RPMI8226 (cell line): ENCODE measurements at places on chromosomes 16 and 17.
A peak's percentile ranks its signal among the peaks of the same experiment; 100 is the strongest.

DNA sequence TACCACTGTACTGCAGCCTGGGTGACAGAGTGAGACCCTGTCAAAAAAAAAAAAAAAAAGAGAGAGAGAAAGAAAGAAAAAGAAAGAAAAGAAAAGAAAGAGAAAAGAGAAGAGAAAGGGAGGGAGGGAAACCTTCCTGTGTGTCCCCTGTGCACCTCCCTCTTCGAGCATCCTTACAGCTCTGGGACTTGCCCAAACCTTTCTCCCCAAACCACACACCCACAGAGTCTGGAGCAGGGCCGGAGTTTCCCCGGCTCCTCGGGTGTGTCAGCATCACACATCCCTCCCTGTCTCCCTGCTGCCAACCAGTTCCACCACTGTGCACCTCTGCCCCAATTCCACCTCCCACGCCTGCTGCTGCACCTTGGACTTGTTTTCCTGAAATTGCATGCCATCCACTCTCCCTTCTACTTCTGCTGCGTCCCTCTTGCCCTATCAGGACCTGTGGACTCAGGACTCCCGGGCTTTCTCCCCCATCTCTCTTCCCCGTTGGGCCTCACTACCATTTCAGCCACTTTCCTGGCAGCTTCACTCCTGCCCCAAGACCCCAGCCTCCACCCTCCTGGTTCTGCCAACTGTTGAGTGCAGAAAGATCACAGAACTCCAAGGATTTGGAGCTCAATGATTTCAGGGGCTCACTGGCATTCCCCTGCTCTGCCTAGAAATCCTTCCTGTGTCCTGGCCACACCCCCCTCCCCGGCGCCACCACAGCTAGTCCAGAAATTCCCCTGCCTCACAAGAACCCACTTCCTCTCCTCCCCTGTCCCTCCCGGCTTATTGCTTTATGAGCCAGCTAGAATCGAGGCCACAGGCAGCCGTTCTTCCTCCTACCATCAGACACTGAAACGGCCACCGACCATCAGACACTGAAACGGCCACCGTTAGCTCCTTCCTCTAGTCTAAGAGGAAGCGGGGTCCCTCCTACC, 3.7 kb upstream of the CDK3 start:
- DNase-seq, result no peak

GRCh38 chr17:77572851-77573250, 385.7 kb upstream of the TNRC6C start:
- DNase-seq, result no peak

DNA sequence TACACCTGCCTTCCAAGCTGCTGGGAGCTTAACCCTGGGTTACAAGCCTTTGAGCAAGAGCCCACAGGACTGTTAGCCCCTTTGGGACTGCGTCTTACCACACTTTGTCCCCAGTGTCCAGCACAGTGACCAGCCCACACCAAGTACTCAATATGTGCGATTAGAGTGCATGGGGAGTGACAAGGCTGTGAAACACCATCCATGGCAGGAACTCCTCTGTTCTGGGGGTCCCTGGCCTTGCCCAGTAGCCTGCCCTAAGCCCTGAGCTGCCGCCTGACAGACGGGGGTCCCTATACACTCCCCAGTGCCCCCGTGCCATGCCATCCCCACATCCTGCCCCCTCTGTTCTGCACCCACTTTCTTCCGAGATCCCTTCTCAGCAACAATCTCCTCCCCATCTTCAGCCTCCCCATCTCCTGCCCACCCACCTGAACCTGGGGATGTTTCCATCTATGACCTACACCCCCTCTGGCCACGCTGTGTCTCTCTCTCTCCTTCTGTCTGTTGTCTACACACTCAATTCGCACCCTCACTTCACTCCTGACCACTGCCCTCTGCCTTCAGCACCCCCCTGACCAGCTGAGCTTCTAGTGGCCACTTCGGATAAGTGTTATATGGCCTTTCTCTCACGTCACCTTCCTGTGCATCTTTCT, 112.9 kb upstream of the SMURF2 start:
- DNase-seq, result no peak

DNA sequence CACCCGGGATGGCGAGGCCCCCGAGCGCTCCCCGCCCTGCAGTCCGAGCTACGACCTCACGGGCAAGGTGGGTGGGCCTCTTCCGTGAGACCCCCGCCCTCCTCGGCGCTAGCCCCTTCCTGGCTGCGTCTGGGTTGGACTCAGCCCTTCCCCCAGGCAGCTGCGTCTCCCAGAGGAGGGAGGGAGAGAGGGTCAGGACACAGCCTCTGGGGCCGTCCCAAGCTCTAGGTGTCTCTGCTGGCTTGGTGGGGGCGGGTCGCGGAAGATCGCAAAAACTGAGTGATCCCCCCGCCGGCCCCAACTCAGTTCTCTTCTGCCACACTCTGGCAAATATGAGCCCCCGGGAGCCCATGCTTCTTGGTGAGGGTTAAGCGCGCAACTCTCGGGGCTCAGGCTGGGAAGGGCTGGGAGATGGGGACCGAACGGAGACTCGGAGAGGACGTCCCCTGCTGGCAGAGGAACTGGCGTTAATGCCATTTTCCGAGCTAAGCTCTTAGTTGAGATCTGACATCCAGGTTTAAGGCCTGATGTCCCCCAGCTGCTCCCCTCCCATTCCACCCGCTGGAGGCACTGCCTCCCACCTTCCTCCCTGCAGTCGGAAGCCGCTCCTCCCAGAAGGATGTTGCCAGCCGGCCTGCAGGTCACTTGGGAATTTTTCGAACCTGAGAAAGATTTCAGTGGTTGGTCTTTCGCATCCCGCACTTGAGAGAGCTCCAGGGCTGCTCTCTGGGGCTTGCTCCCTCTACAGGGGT, 419 bp downstream of the RAB37 start:
- peak; percentile 63 for DNase-seq

GRCh38 chr16:11056993-11057649, 112.8 kb downstream of the CLEC16A start:
- no peak for DNase-seq

GRCh38 chr17:39461926-39462569, 762 bp downstream of the CDK12 start:
- no peak for DNase-seq

- DNase-seq, result no peak
These were observed 6.6 kb downstream of the CANT1 start for GRCh38 chr17:79002796-79003593.

DNA sequence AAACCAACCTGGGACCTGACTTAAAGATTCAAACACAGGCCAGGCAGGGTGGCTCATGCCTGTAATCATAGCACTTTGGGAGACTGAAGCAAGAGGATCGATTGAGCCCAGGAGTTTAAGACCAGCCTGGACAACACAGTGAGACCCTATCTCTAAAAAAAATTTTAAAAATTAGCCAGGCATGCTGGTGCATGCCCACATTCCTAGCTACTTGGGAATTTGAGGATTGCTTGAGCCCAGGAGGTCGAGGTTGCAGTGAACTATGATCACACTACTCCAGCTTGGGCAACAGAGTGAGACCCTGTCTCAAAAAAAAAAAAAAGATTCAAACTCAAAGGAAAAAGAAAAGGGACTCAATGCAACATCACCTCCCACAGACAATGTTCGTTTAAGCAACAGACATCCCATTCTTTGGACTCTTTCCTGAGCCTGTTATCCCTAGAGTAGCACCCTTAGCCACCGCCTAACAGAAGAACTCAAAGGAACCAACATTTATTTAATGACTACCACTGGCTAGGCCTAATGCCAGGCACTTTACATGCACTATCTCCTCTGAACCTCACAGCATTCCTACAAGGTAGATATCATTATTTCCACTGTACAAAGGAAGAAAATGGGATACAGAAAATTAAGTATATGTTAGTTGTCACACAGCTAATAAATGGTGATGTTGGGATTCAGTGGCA, 12.7 kb downstream of the MYO18A start:
- no peak for DNase-seq

DNA sequence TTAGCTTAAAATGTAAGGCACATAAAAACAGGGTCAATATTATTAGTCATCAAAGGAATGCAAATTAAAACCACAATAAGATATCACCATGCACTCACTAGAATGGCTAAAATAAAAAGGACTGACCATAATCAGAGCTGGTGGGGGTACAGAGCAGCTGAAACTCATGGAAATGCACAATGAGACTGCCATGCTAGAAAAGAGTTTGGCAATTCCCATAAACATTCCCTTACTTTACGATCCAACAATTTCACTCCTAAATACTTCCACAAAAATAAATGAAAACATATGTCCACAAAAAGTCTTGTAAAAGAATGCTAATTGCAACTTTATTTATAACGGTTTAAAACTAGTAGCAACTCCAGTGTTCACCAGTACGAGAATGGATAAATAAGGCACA, 36.1 kb upstream of the ERCC4 start:
- DNase-seq, result no peak

- DNase-seq, result no peak
These were observed 26.3 kb upstream of the GAS7 start for GRCh38 chr17:10224582-10225195.

DNA sequence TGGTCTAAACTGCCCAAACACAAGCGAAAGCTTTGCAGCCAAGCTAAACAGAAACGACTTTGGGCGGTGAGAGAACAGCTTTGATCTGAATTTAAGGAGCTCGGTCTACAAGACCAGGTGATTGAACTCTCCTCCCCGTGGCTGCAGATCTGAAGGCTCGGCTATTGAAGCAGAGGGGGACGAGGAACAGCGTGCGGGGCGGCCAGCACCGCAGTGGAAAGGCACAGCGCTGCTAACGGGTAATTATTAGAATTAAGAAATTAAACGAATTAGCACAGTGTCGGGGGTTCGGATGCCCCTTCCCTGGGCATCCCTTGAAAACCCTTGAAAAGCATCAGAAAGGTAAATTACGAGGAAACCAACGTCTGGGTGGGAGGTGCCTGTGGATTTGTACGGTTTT, 431 bp downstream of the TEKT3 start:
- DNase-seq, result no peak

- peak; percentile 48 for DNase-seq
These were observed 11.8 kb upstream of the WSB1 start for GRCh38 chr17:27282054-27282551.

- peak; percentile 37 for DNase-seq
These were observed 10.0 kb upstream of the SKAP1 start for GRCh38 chr17:48439875-48440505.

DNA sequence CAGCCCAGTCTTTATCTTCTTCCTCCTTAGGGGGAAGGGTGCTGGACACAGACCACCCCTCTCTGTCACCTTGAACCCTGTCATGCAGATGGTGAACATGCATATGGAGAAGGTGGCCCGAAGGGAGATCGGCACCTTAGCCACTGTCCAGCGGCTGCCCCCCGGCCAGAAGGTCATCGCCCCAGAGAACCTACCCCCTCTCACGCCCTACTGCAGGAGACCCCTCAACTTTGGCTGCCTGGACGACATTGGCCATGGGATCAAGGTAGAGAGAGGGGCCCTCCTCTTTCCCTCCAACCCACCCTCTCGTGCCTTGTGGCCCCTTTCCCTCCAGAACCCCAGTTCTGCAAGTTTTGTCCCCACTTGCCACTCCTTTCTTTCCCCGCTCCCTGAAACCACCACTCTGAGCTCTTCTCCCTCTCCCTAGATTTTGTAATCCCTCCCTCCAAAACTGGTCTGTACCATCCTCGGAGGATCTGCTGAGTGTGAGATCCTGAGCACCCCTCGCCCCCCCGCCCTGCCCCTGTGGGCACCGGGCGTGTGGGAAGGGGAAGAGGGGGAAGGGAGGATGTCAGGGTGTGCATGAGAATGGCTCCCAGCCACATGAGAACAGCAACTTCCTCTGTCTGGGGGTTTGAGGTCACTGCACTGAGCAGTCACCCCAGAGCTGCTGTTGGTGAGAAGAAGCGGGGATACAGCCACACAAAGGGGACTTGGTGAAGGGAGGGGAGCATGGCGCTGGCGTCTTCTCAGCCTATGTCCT, 7.3 kb downstream of the ABI3 start:
- peak; percentile 35 for DNase-seq

GRCh38 chr17:34386697-34387550, 23.9 kb upstream of the CCL1 start:
- DNase-seq, result peak; percentile 90

DNA sequence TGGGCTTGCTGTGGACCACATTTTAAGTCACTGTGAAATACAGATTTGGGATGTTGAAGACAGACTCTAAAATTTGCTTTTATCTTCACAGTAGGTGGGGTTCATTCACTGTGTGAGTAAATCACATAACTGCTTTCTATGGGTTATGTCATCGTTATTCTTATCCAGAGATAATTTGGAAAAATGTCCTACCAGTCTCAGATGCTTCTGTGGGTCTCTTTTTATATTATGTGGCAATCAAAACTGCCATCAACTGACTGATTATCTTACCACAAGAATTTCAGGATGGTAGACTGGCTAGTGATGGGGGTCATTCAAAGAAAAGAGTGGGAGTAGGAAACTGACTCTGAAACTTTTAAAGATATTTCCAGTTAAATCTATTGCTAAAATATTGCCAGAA, 3.1 kb downstream of the HSBP1 start:
- no peak for DNase-seq

DNA sequence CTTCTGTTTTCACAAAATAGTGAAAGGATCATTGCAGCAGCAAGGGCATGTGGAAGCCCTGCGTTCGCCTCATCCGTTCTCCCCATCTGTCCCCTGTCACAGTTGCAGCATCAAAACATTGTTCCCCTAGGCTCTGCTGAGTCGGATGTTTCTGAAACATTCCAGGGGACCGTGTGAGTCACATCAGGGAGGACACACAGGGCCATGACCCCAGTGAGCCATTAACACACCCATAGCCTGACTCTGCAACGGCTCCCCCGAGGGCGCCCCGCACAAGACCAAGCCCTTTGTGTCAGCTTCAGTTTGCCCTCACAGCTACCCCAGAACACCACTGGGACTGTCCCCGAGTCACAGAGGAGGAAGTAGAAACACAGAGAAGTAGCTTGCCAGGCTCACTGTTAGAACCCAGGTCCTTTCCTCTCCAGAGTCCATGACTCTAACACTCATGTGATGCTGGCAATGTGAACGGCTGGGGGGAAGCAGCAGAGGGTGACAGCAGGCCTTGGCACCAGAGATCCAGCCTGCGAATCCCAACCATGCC, 63.3 kb upstream of the HSBP1 start:
- DNase-seq, result no peak

GRCh38 chr17:56141046-56141839, 12.0 kb upstream of the ANKFN1 start:
- no peak for DNase-seq

GRCh38 chr17:81939218-81939617, 2.1 kb upstream of the PYCR1 start:
- no peak for DNase-seq

DNA sequence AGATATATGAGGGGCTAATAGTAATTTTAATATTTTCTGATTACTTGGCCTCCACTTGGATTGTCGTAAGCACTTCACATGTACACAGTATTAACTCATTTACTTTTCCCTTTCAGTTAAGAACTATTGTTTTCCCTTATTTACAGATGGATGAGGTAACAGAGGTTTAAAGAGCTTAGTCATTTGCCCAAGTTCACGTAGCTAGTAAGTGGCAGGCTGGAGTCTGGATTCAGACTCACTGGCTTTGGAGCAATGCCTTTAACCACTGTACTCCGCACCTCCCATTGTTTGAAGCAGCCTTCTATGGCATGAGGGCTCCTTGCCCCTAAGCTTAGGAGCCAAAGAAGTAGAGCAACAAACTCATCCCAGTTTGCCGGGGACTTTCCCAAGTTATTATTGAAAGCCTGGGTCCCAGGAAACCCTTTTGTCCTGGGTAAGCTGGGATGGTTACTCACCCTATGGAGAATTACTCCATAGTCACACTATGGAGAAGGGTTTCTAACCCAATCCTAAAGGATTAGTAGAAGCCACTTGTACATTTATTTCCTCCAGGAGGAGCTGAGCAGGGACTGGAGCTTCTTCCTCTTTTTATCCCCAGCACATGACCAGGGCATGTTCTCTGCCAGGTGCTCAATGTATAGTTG, 12.3 kb downstream of the FOXL1 start:
- DNase-seq, result no peak

GRCh38 chr16:10554569-10554968, 25.8 kb downstream of the EMP2 start:
- no peak for DNase-seq
